Smooth muscle cell of the pulmonary artery (primary cell): ENCODE measurements at places on chromosomes 2 and 18. TPM values are rescaled to one million over a fixed set of nuclear protein-coding genes. Genes with fewer than 3 reads are reported as not detected.

The COL3A1 gene
- total RNA-seq, result 3,551 and 6,679 TPM in 2 replicates

The TNFRSF11A gene
- total RNA-seq, result 1.8 and 3.8 TPM in 2 replicates

The GREB1 gene
- total RNA-seq, result 0.17 and 0.52 TPM in 2 replicates

The INO80C gene
- 2.7 and 6.5 TPM in 2 replicates for total RNA-seq

The KCTD18 gene
- 22.9 and 24.4 TPM in 2 replicates for total RNA-seq

The PRSS56 gene
- not detected in 2 replicates for total RNA-seq

The DNAH7 gene
- total RNA-seq, result 0.46 and 3.1 TPM in 2 replicates

The NCL gene
- total RNA-seq, result 148 and 236 TPM in 2 replicates

The MEP1B gene
- total RNA-seq, result 0.07 TPM in 1 of 2 replicates, not detected in the other

The PIEZO2 gene
- 5.3 and 12.2 TPM in 2 replicates for total RNA-seq

The VIL1 gene
- total RNA-seq, result not detected in 2 replicates

The IL1B gene
- total RNA-seq, result 2.6 and 11.9 TPM in 2 replicates

The MAL gene
- total RNA-seq, result not detected in 2 replicates

The ALPI gene
- not detected in 2 replicates for total RNA-seq

The AKAIN1 gene
- not detected in 2 replicates for total RNA-seq

The NT5C1B gene
- not detected in 2 replicates for total RNA-seq

The IFIH1 gene
- 5.6 and 7.3 TPM in 2 replicates for total RNA-seq

The RSAD2 gene
- 0.20 and 0.33 TPM in 2 replicates for total RNA-seq

The CD8B2 gene
- not detected in 2 replicates for total RNA-seq

The GRHL1 gene
- total RNA-seq, result 0.20 and 0.33 TPM in 2 replicates

The C2orf66 gene
- 0.20 and 0.59 TPM in 2 replicates for total RNA-seq
